Pulmonary artery endothelial cell (primary cell): ENCODE measurements at places on chromosomes 3 and 15.

DNA sequence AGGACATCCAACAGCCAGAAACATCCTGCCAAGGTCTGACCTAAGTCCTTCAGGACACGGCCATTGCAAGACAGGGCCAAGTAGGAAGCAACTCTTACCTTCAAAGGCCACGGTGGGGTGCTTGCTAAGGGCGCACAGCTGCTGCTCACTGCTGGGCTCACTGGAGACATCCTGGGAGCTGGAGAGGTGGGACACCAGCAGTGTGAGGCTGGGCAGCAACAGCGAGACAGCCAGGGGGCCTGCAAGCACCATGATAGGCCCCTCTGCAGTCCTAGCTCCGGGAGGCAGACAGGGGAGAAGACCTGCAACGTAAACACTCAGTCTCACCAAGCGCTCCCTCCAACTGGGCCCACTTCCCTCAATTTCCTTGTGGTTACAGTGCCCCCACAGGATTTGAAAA is 79.2 kb downstream of the SEMA5B start:
- DNase-seq: no peak

GRCh38 chr15:50797926-50798325 is 32.4 kb upstream of the SPPL2A start:
- DNase-seq: no peak

DNA sequence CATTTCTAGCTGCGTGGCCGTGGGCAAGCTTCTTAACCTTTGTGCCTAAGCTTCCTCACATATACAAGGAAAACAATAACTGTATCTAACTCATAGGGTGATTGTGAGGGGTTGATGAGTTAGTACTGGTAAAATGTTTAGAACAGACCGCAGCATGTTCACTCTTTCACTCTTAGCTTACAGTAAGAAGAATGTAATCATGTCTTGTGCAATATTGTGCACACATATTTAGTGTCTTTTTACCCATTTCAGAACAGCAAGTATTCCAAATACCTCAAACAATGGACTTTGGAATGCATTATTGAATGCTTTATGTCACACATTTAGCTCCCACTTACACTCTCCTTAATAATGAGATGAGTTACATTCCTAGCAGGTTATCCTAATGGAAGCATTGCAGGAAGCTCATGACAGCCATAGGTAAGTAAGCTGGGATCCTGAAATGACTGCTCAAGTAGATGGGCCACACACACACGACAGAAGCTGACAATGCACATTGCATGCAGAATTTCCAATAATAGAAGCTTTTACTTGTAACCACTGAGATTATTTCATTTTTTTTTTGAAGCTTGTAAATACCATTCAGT is 468.9 kb upstream of the WNT5A start:
- no peak for DNase-seq

- DNase-seq: no peak
Measured at GRCh38 chr3:95082191-95082590, 1019.3 kb downstream of the NSUN3 start.

- DNase-seq: no peak
Measured at GRCh38 chr15:99592145-99592791, 26.5 kb downstream of the MEF2A start.

- DNase-seq: no peak
Measured at GRCh38 chr3:6608843-6609242, 252.1 kb upstream of the GRM7 start.

- peak; percentile 7 for DNase-seq
Measured at GRCh38 chr3:62876064-62876463, 848 bp upstream of the CADPS start.

- no peak for DNase-seq
Measured at GRCh38 chr15:90817117-90818057, 51.0 kb upstream of the FURIN start.

GRCh38 chr3:149820183-149820582 is 7.2 kb downstream of the RNF13 start:
- no peak for DNase-seq
